ENCODE measurements at places on chromosomes 13 and 19.

GRCh38 chr13:46032341-46032740 lies 20.2 kb downstream of the ZC3H13 start:
- DNase-seq: no peak

- no peak for DNase-seq
These were observed 27.6 kb downstream of the CSNK1G2 start for GRCh38 chr19:1968279-1969175.

- DNase-seq: no peak
These were observed 468 bp downstream of the S1PR5 start for GRCh38 chr19:10516671-10517286.

DNA sequence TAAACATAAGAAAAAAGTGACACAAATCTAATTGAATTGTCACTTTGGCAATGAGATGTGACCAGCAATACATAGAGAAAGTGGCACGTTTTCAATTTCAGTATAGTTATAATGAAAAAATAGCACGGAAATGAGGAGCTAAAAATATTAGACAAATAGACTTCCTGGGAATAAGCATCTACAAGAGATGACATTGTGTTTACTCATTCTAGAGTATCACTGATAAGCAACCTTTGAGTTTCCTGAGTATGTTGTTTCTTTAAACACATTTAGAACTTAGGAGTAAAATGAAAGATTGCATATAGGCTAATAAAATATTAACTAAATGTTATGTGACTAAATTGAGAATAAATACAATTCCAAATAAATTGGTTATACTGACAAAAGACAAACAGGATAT lies 207.1 kb upstream of the SLITRK6 start:
- no peak for DNase-seq

GRCh38 chr13:81224209-81224833 lies 883.4 kb upstream of the SPRY2 start:
- DNase-seq: no peak

- DNase-seq: no peak
These were observed 1.4 kb downstream of the DCUN1D2 start for GRCh38 chr13:113489171-113489548.

All from glomerular endothelial cell (primary cell).